ENCODE measurements at places on chromosomes 2 and 18.
A peak's percentile ranks its signal among the peaks of the same experiment; 100 is the strongest.

DNA sequence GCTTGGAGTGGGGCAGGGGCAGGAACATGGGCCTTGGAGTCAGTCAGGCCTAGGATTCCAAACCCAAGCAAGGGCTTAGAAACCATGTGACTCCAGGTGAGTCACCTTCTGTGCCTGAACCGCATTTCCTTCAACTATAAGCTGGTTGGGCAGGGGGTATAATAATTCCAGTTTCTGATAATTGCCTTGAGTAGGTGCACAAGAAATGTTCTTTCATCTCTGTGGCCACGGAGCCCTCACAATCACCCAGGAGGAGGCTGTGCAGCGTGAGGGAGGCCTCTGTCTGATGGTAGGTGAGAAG, 112.1 kb upstream of the HAAO start:
- DNase-seq: no peak

DNA sequence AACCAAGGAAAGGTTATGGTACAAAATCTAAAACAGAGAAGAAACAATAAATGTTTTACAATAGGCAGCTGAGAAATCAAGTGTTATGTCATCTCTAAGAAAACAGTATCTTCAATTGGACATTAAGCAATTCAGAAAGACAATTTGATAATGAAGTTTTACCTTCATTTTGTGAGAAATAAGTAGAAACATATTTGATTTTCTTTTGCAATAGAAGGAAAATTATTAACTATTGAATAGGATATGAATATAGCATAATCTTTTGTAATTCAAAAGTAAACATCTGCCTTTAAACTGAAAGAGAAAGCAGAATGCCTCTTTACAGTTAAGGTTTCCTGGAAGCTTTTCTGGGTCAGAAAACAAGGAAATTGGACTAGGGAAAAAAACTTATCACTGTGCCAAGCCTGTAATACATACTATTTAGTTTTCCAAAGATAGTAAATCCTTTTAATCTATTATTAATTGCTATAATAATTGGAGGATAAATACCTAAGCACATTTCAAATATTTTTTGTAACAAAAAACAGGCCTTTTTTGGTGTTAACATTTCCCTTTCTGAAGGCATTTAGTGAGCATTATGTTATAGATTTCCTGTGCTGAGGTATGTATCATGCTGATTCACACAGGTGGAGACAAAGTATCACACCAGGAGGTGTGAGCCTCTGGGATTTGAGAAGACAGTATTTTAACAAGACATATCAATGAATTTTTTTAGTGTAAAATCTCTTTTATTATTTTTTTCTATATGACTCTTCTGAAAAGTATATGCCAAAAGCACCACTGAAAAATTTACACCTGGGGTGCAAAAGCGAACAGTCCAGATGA, 947.0 kb upstream of the CDH2 start:
- no peak for DNase-seq

- no peak for DNase-seq
Observed at GRCh38 chr18:61845197-61845596, 47.6 kb downstream of the RNF152 start.

DNA sequence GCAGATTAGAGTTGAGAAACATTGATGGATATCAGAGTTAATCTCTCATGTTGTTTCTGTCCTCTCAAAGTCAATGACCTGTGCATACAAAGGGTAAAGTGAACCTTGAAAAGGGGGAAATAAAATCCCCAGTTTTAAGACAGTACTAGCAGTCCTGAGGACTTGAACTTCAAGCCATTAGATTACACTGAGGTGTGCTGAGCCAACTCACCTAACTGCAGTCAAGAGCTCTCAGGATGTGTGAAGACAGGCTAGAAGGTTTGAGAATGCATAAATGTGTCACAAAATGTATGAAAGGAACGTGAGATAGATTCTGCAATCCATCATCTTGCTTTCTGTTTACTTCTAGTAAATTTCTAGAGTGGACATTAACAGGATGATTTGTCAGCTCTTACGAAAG, 35.5 kb downstream of the DOCK10 start:
- no peak for DNase-seq

GRCh38 chr2:235766278-235766677, 272.4 kb downstream of the AGAP1 start:
- DNase-seq: no peak

DNA sequence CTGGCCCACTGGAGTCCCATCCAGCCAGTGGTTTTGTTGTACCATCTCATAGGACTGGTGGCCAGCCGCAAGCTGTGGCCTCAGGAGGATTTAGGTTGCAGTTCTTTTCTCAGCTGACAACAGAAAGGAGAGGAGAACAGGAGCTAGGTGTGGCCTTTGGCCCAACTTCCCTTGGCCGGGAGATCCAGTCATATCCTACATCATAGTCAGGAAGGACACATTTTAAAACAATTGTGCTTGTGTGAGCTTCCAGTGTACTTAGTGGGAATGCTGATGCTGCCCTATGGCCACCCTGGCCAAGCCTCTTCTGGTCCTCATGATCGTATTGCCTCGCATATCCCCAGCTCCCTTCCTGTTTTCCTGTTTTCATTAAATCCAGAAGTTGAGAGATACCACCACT, 98.1 kb downstream of the WDSUB1 start:
- DNase-seq: no peak

DNA sequence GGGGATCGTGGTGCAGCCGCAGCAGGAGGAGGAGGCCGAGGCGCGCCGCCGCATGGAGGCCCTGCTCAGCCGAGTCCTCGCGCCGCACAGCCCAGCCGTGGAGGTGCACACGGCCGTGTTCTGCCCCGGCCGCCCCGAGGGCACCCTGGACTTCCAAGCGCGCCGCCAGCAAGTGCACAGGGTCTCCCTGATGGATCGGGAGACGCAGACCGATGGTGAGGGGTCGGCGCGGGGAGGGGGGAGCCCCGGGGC, 5.1 kb upstream of the SPATA3 start:
- no peak for DNase-seq

DNA sequence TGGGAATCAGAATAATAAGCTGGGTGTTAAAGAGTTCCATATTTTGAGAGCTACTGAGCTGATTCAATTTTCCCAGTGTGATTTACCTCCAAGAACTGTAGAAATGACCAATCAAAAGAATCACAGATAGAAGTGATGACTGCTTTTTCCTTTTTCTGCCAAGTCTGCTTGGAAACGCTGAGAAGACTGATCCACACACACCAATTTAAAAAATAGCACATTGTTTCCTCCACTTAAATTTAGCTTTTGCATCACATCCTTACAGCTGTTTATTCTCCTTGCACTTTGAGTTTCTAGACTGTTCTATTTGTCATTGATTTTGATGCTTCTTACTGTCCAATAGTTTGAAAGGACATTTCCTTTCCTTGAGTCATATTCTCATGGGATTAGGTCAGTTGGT, 590.3 kb upstream of the CHAC2 start:
- DNase-seq: no peak

DNA sequence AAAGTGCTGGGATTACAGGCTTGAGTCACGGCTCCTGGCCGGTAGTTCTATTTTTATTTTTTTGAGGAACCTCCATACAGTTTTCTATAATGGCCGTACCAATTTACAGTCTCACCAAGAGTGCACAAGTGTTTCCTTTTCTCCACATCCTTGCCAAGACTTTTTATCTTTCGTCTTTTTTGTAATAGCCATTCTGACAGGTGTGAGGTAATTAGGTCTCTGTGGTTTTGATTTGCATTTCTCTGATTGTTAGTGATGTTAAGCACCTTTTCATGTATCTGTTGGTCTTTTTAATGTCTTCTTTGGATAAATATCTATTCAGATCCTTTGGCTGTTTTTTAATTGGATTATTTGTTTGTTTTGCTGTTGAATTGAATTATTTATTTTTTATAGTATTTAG, 9.3 kb downstream of the ARMC9 start:
- no peak for DNase-seq

GRCh38 chr2:8583400-8584173, 98.3 kb upstream of the ID2 start:
- DNase-seq: peak; percentile 69

DNA sequence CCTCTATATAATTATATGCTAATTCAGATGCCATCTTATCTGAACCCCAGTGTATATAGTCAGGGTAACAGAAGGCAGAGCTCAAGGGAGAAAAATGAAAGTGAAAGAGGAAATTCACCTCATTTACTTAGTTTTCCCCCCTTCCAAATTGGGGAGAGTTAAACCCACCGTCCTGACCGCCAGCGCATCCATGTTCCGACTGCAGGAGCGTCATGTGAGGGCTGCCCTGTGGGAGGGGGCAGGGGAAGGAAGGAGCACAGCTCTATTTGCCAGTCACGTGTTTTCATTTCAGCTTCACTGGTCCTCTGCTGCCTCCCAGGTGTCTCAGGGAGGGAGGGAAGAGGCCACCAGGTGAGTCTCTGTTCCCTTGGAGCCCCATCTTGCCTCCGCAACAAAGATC, 13.2 kb downstream of the CNNM4 start:
- DNase-seq: no peak

GRCh38 chr2:113209646-113210171, 35.9 kb downstream of the PSD4 start:
- no peak for DNase-seq

- DNase-seq: no peak
Observed at GRCh38 chr2:53033411-53033810, 734.2 kb upstream of the CHAC2 start.

GRCh38 chr18:57210716-57211411, 64.0 kb downstream of the BOD1L2 start:
- no peak for DNase-seq

DNA sequence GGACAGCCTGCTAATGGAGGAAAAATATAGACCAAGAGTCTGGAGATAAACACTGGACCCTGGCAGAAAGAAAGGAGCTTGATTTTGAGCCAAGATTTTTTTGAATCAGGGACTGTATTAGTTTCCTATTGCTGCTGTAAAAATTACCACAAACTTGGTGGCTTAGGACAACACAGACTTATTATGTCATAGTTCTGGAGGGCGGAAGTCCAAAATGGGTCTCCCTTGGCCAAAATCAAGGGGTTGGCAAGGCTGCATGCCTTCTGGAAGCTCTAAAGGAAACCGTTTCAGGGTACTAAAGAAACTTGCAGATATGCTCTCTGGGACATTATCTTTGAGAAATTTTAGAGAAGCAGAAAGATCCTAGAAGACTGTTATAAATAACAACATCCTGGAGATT, 140.1 kb downstream of the BABAM2 start:
- no peak for DNase-seq

DNA sequence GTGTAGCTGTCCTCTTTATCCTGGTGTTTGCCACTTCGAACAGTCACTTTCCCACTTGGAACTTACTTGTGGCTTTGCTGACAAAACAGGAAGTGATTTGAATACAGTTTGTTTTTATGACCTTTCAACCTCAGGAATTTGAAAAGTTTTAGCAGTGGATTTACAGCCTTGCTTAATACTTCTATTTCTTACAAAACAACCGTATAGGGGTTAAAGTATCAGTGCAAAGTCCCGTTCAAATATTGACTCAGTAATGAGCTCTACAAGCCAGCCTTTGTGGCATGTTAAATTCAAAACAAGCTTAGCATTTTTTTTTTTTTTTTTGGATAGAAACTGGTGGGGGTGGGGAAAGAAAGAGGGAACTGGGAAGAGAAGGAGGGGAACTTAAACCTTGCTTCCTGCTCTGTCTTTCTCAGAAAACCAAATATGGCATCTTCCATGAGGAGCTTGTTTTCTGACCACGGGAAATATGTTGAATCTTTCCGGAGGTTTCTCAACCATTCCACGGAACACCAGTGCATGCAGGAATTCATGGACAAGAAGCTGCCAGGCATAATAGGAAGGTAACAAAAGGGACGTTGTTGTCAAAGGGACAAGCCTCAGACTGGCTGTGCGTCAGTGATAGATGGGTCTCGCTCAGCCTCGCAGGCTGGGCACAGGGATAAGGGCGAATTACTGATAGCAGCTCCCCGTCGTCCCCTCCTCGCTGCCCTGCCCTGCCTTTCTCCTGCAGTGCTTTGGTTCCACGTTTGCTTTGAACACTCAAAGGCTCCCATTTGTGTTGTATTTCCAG, at the start of gene HNMT:
Gene HNMT (plus strand): TSS at position 408 of the 793 bp plus-strand sequence. CDS start 19 bp downstream, at position 427.
- peak; percentile 53 for DNase-seq

DNA sequence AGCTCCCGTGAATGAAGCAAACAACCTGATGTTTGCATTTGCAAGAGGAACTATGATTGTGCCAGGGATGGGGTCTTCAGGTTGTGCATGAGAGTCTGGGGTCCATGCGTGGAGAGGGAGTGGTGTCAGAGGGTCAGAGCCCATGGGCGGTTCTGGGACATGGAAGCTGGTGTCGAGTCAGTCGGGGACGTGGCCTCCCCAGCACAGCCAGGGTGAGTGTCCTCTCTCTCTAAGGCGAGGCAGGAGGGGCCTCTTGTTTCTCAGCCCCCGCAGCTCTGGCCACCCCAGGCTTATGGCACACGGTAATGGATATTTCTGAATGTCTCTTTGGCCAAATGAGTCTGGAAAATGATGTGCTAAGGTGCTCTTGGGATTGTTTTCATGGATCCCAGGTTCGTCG, 118.6 kb downstream of the RTP5 start:
- DNase-seq: no peak

DNA sequence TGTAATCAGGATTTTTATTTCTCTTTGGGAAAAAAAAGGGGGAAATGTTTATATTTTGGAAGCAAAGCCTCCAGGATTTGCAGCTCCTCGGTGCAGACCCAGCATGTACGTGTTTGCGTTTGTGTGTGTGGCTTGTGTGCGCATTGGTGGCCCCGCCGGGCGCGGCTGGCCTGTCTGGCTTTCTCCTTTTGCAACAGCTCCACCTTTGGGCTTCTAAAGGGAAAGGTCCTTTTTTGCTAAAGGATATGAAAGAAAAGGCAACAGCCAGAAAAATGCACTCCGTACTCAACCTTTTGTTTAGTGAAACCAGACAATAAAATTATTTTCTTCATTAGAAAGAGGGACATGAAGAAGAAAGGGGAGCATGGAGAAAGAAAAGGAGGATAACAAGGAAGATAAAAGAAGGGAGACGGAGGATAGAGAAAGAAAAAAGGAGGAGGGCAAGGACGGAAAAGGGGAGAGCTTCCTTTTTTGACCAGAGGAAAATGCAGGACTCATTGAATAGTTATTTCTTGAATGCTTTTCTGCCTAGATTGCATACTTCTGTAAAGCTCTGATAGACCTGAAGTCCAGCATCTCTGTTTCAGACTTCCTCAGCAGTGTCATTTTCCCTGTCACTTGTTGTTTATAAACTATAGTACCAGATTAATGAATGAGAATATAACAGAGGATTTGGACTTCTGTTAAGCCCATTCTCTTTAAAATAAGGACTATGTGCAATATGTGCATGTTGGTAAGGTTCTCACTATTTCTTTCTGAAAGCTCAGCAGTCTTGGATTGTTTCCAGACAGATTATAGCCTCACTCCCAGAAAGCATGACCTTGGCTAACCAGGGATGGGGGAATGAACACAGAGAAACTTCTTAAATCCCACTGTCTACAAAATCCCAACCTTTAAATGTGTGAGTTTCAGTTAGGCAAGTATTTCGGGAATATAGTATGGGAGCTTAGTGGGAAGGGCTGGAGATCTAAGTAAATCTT, 563.1 kb upstream of the PIK3C3 start:
- DNase-seq: peak; percentile 2

DNA sequence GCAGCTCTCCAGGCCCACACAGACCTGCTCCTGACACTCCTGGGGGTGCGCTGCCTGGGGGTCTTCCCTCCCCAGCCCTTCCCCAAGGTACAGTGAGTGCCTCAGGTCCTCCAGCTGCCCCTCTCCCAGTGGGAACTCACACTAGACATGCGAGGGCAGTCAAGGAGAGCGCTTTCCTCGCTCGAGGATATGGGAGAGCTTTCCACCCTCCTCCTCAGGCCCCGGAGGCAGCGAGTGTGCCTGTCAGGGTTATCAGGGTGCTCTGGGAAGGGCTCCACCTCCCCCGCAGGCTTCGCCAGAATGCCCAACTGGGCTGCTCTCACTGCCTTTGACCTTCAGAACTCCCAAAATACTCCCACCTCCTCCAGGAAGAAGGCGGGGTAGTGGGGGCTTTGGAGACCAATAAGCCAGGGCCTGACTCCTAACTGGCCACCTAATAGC, 85.7 kb upstream of the LAPTM4A start:
- no peak for DNase-seq

GRCh38 chr2:137091704-137092103, 326.4 kb downstream of the THSD7B start:
- DNase-seq: no peak
